IMR-90 (cell line): ENCODE measurements at places on chromosomes 6 and 20.

DNA sequence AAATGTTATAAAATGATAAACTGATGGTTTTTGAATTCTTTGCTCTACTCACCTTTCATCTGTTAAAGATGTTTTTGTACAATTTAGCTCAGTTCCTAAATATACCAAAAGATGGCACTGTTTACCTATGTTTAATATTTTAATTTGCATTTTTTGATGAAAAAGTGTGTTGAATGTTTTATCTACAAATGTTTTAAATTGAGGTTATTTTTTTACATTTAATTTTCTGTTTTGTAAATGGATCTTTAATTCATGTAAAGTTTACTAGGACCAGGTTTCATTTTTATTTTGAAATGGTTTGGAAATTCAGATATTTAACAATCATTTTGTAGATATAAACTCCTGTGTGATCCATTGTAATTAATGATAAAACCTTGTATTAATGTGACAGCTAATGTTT lies 30.0 kb downstream of the CDKAL1 start:
- H3K27ac ChIP-seq: no peak overlapping the region
- H3K27me3 ChIP-seq: no peaks in the 10 kb centered on the region
- no peaks in the 10 kb centered on the region; the same call in 1 of the 2 replicates for H3K4me1 ChIP-seq
- H3K36me3 ChIP-seq: no peaks in the 10 kb centered on the region
- no peak overlapping the region for H3K4me3 ChIP-seq

DNA sequence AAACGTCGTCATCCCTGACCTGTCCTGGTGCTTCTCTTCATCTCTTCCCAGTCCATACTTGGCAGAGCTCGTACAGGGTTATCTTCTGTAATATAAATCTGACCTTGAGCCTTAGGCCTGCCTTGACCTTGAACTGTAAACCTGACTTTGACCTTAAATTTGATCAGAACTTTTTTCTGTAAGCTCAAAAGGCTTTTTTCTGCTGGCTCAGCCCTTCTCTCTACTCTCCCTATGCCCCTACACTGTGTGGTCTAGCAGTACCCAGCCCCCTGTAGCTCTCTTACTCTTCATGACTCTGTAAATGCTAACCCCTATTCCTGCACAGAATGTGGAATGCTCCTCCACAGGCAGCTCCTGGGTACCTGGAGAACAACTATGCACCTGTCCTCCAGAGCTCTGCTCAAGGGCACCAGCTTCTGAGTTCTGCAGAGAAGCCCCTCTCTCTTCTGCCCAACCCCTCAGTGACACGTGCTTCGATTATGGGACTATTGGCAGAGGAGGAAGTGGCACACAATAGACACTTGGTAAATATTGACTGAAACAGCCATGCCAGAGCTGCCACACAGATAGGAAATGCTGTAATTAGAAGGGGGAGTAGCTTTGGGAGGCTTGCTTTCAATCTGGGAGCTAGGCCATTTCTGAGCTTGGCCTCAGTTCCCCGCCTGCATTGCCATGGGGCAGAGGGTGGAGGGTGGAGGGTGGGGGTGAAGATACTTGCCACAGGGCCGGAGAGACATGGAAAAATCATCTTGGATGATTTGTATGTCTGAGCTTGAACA lies 15.4 kb downstream of the SNPH start:
- H3K4me3 ChIP-seq: no peak overlapping the region
- H3K27me3 ChIP-seq: no peaks in the 10 kb centered on the region
- no peak overlapping the region for H3K27ac ChIP-seq

GRCh38 chr6:72950114-72950860 lies 275.0 kb downstream of the KHDC1L start:
- peak overlapping the region; percentile 14; the same call in 1 of the 2 replicates for H3K4me3 ChIP-seq
- no peaks in the 10 kb centered on the region for H3K36me3 ChIP-seq
- peak; percentile 89 for DNase-seq

DNA sequence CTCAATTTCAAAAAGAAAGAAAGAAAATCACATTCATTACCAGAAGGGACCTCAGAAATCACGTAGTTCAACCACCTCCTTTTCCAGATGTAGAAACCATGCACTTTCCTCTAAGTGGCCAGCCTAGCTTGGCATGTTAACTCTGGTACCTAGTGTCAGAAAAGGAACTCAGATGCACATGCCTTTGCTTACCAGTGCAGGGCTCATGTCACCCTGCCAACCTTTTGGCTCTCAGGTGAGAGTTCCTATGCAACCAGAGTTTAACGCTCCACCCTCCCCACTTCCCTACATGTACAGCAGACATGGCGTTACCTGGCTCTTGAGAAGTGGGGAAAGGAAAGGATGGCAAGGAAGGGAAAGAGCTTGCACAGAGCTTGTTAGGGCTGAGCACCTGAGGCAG lies 16.3 kb upstream of the IL17F start:
- H3K27me3 ChIP-seq: peaks cover 2% of the 10 kb centered on the region
- H3K36me3 ChIP-seq: peaks cover 5% of the 10 kb centered on the region
- no peak overlapping the region for H3K4me3 ChIP-seq
- H3K4me1 ChIP-seq: peaks cover 13% of the 10 kb centered on the region; the same call in 1 of the 2 replicates
- peak overlapping the region; percentile 32 for H3K27ac ChIP-seq

DNA sequence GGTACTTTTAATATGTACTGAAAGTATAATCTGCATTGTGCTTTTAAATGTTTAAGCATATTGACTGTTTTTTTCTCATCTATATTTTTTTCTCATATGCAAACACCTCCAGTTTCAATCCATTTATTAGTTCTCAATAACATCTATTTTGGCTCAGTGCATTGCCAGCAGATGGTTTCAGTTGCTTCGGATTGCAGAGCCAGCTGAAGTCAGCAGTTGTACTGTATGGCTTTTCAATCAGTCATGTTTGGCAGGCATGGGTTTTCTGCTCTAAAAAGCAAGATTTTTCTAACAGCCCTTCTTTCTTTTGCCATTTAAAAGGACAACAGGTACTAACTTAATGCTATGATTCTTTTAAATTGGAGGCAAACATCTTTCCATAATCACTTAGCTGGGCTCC lies 121.2 kb downstream of the CD109 start:
- no peaks in the 10 kb centered on the region for H3K27me3 ChIP-seq
- no peak overlapping the region for H3K4me3 ChIP-seq
- no peaks in the 10 kb centered on the region for H3K36me3 ChIP-seq
- peaks cover 2% of the 10 kb centered on the region for H3K4me1 ChIP-seq
- no peak overlapping the region for H3K27ac ChIP-seq
- no peak for DNase-seq

- H3K4me1 ChIP-seq: no peaks in the 10 kb centered on the region
- H3K27me3 ChIP-seq: peaks cover 1% of the 10 kb centered on the region; the same call in 1 of the 2 replicates
- H3K36me3 ChIP-seq: no peaks in the 10 kb centered on the region
Observed at GRCh38 chr6:150535818-150536220, 63.9 kb upstream of the PLEKHG1 start.

- H3K4me1 ChIP-seq: no peaks in the 10 kb centered on the region
- no peak overlapping the region for H3K4me3 ChIP-seq
- H3K36me3 ChIP-seq: no peaks in the 10 kb centered on the region
- no peaks in the 10 kb centered on the region for H3K27me3 ChIP-seq
Observed at GRCh38 chr6:95670011-95670463, 92.7 kb downstream of the MANEA start.

- no peaks in the 10 kb centered on the region for H3K4me1 ChIP-seq
- H3K27ac ChIP-seq: no peak overlapping the region
- DNase-seq: no peak
- no peak overlapping the region for H3K4me3 ChIP-seq
- H3K36me3 ChIP-seq: no peaks in the 10 kb centered on the region
- no peaks in the 10 kb centered on the region; the same call in 1 of the 2 replicates for H3K27me3 ChIP-seq
Observed at GRCh38 chr20:10789386-10789785, 115.6 kb upstream of the JAG1 start.

DNA sequence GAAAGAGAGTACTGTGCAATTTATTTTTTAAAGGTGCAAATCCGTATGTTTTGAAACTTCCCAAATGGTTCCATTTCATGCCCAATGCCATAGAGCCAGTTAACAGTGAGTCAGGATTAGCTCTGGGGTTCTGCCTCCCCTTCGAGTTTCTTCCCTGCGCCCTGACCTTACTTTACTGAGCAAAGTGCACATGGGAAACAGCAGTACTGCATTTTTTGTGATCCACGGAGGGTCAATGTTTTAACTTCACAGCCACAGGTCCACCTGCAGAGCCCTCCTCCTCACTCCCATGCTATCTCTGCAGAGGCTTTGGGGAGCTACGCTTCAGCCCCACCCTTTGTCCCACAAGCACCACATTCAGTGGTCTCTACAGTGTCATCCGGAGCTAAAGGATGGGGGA lies 44.0 kb upstream of the CNKSR3 start:
- no peak overlapping the region for H3K27ac ChIP-seq
- no peak overlapping the region for H3K4me3 ChIP-seq
- H3K27me3 ChIP-seq: no peaks in the 10 kb centered on the region
- H3K36me3 ChIP-seq: no peaks in the 10 kb centered on the region

DNA sequence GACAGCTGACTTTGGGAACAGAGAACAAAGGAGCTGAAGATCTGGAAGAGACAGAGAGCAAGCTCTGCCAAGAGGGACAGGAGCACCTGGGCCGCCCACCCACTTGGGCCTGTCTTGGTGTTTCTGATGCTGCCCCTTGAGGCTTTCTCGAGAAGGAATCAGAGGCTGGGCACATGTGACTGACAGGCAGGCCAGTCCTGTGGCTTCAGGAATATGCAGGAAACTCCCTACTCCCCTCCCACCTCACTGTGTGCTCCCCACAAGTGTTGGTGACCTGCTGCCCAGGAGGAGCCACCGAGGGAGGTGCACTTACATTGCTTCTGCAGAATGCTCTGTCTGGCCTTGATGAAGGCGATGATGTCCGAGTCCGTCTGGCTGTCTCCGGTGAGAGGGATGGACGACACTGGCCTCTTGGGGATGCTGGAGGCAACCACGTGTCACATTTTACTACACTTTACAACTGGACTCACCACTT lies 20.9 kb upstream of the KCNK16 start:
- no peak for DNase-seq
- H3K36me3 ChIP-seq: no peaks in the 10 kb centered on the region
- peaks cover 2% of the 10 kb centered on the region; the same call in 1 of the 2 replicates for H3K27me3 ChIP-seq

DNA sequence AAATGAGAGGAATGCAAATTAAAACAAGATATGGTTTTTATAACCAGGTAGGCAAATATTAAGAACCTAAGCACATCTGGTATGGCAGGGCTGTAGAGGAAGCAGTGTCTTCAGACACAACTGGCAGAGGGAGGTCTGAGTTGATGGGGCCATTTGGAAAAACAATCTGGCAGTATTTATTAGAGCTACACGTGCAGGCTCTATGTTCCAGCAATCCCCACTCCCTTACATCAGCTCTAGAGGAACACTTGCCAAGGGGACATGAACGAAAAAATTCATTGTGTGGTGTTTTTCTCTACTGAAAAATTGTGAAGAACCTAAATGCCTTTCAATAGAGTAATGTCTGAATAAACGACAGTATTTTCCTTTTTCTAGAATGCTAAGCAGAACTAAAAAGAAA lies 111.6 kb upstream of the EDN1 start:
- no peak overlapping the region for H3K4me3 ChIP-seq
- peaks cover 2% of the 10 kb centered on the region; the same call in 1 of the 2 replicates for H3K4me1 ChIP-seq
- H3K27me3 ChIP-seq: no peaks in the 10 kb centered on the region
- DNase-seq: no peak
- no peak overlapping the region for H3K27ac ChIP-seq

GRCh38 chr6:2952557-2953095 lies 18.7 kb downstream of the SERPINB6 start:
- peak overlapping the region; percentile 25 for H3K27ac ChIP-seq
- H3K36me3 ChIP-seq: peaks cover 39% of the 10 kb centered on the region
- H3K4me1 ChIP-seq: peaks cover 3% of the 10 kb centered on the region; the same call in 1 of the 2 replicates
- peak; percentile 91 for DNase-seq
- no peak overlapping the region for H3K4me3 ChIP-seq
- H3K27me3 ChIP-seq: no peaks in the 10 kb centered on the region

GRCh38 chr20:32966382-32966781 lies 37.9 kb downstream of the SUN5 start:
- H3K4me3 ChIP-seq: no peak overlapping the region
- H3K27me3 ChIP-seq: peaks cover 15% of the 10 kb centered on the region
- H3K4me1 ChIP-seq: no peaks in the 10 kb centered on the region

GRCh38 chr6:149316740-149317643 lies 520 bp upstream of the TAB2 start:
- peak; percentile 89 for DNase-seq
- peaks cover 4% of the 10 kb centered on the region for H3K4me1 ChIP-seq
- no peaks in the 10 kb centered on the region; the same call in 1 of the 2 replicates for H3K27me3 ChIP-seq
- peak overlapping the region; percentile 87 for H3K27ac ChIP-seq
- no peaks in the 10 kb centered on the region for H3K36me3 ChIP-seq

GRCh38 chr6:149951096-149951495 lies 9.3 kb downstream of the ULBP2 start:
- no peaks in the 10 kb centered on the region for H3K4me1 ChIP-seq
- H3K4me3 ChIP-seq: no peak overlapping the region
- no peak overlapping the region for H3K27ac ChIP-seq
- no peak for DNase-seq
- H3K36me3 ChIP-seq: no peaks in the 10 kb centered on the region

GRCh38 chr6:157921685-157922367 lies 59.8 kb upstream of the SYNJ2 start:
- H3K27ac ChIP-seq: no peak overlapping the region
- peaks cover 27% of the 10 kb centered on the region for H3K36me3 ChIP-seq
- no peaks in the 10 kb centered on the region for H3K27me3 ChIP-seq
- H3K4me1 ChIP-seq: peaks cover 4% of the 10 kb centered on the region; the same call in 1 of the 2 replicates
- peak; percentile 49 for DNase-seq
- H3K4me3 ChIP-seq: no peak overlapping the region

- H3K36me3 ChIP-seq: no peaks in the 10 kb centered on the region
- no peak for DNase-seq
- H3K27me3 ChIP-seq: no peaks in the 10 kb centered on the region
Observed at GRCh38 chr6:169899481-169900145, 148.2 kb downstream of the ERMARD start.

GRCh38 chr6:56833127-56833791 lies 121.6 kb upstream of the BEND6 start:
- H3K4me3 ChIP-seq: no peak overlapping the region
- H3K36me3 ChIP-seq: no peaks in the 10 kb centered on the region
- H3K27ac ChIP-seq: no peak overlapping the region
- no peaks in the 10 kb centered on the region for H3K27me3 ChIP-seq

DNA sequence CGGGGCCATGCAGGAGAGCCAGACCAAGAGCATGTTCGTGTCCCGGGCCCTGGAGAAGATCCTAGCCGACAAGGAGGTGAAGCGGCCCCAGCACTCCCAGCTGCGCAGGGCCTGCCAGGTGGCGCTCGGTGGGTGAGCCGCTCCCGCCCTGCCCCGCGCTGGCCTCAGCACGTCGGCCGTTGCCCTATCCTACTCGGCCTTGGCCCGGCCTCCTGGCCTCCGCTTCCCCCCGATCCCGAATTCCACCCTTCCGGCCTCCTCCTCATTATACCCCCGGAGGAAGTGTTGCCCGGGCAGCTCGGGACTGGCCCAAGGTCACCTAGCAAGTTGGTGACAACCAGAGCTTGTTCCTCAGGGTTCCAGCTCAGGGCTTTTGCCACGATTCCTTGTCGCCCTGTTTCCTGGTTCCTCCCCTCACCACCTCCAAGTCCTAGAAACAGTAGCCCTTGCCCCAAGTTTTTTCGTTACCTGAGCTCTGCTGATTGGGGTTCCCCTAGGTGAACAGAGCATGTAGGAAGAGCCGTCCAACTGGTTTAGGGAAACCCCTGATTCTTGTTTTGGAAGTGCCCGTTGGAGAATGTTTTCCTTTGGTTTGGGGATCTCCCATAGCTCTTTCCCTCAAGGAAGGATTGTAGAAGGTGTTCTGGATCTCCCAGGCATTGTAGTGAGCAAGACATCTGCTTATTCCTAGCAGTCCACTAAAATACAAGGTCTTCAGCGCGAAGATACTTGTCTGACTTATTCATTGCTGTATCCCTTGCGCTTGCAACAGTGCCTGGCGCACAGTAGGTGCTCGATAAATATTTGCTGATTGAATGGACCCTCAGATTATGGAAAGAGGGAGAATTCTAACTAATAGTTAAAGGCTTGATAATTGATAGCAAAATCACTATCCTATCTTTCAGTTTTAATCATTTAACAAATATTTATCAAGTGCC lies 641 bp downstream of the ARFGEF2 start:
- DNase-seq: peak; percentile 34
- no peaks in the 10 kb centered on the region for H3K36me3 ChIP-seq
- H3K27me3 ChIP-seq: no peaks in the 10 kb centered on the region; the same call in 1 of the 2 replicates
- H3K27ac ChIP-seq: peak overlapping the region; percentile 70
